Left lung (tissue), 14 donors: ENCODE measurements at places on chromosomes 4 and X.

GRCh38 chrX:41381685-41382084 is 47.7 kb downstream of the DDX3X start:
- H3K27me3 ChIP-seq = no peaks in the 10 kb centered on the region
- no peak overlapping the region for H3K27ac ChIP-seq

DNA sequence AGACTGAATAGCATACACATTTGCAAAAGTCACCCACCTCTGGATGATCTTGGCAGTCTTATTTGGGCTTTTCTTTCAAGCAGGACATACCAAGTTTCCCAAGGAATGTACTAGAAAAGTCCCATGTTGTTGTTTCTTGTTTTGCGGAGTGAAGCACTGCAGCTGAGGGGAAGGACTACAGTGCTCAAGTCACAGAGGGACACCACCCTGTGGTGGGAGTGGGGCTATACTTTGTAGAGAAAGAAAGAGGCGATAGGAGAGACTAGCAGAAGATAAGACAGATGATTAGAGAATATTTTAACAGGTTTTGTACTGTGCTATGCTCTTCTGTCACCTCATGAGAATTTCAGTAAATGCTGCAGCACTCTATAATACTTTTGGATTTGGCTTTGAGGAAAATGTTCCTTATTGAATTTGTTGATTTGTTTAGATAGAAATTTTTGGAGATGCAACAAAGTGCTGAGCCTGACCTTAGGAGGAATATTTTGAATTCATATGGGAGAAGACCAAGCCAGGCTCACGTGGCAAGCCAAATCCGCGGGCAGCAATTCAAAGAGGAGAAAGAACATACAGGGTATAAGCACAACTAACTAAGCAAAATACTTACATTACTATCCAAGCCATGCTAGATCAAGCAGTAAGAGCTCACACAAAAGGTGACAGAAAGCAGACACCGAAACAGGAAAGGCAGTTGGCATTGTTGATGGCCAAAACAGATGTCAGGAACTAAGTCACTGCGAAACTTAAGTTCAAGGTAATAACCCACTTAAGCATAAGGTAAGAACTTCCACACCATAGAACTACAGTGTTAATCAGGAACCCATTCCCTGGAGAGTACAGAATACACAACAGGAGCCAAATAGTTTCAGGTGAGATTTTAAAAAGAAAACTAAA is 280.3 kb upstream of the INTU start:
- H3K4me1 ChIP-seq = no peaks in the 10 kb centered on the region
- H3K36me3 ChIP-seq = no peaks in the 10 kb centered on the region
- H3K4me3 ChIP-seq = no peak overlapping the region
- H3K27me3 ChIP-seq = no peaks in the 10 kb centered on the region
- DNase-seq = no peak

- H3K36me3 ChIP-seq = no peaks in the 10 kb centered on the region
- H3K27me3 ChIP-seq = no peaks in the 10 kb centered on the region
- no peak overlapping the region for H3K27ac ChIP-seq
- no peak for DNase-seq
Measured at GRCh38 chr4:53189011-53189410, 176.8 kb downstream of the SCFD2 start.

DNA sequence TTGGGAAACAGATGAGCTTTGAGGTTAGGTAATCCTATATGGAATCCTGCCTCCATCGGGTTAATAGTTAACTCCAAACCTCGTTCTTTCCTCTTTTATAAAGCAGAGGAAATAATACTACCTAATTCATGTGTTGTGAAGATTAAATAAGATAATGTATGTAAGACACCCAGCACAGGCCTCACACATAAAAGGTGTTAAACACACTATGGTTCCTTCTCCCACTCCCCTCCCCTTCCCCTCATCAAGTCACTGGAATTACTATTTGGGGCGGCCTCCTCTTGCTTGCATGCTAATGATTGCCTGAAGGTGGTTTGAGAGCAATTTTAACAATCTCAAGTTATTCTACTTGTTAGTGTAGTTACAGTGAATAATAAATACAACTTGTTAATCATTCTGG is 404.4 kb upstream of the RASGEF1B start:
- no peak overlapping the region for H3K27ac ChIP-seq
- H3K4me1 ChIP-seq = no peaks in the 10 kb centered on the region
- no peaks in the 10 kb centered on the region for H3K36me3 ChIP-seq
- no peak for DNase-seq
- no peaks in the 10 kb centered on the region for H3K27me3 ChIP-seq

DNA sequence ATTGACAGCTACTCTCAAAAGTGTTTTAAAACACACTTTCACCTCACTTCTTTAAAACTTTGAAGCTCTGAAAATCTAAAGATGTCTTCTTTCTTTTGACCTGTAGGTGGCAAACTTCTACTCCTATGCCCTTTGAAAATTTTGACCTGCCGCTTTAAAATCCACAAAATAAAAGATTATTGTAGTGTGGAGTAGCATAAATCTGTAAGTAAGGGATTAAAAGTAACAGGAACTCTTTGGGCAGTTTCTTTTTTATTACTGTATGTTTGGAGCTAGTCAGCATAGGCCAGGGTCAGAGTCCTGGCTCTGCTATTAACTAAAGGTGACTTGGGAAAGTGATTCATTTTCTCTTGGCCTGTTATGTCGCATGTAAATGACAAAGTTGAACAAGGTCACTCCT is 25.5 kb downstream of the BBS12 start:
- DNase-seq = no peak
- no peak overlapping the region for H3K27ac ChIP-seq
- H3K4me3 ChIP-seq = no peak overlapping the region
- H3K4me1 ChIP-seq = no peaks in the 10 kb centered on the region

GRCh38 chr4:24042094-24042493 is 152.2 kb upstream of the PPARGC1A start:
- DNase-seq = no peak
- H3K4me1 ChIP-seq = no peaks in the 10 kb centered on the region
- H3K27ac ChIP-seq = no peak overlapping the region
- no peaks in the 10 kb centered on the region for H3K27me3 ChIP-seq
- no peaks in the 10 kb centered on the region for H3K36me3 ChIP-seq
- no peak overlapping the region for H3K4me3 ChIP-seq

DNA sequence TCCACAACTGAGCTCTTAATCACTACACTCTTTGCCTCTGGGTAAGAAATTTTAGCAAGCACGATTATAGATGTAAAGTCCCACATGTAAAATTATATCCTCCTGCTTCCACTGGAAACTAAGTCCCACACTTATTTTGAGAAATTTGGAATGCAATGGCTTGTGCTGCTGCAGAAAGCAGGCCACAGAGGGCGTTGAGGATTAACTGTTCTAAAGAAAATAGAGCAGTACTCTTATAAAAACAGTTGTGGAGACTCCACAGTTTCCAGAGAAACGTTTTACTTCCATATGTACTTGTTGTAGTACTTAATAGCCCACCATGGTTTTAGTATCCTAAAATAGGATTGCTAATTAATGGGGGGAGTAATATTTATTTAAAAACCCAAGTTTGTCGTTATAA is 1.7 kb upstream of the CENPC start:
- H3K4me3 ChIP-seq = no peak overlapping the region
- H3K27me3 ChIP-seq = no peaks in the 10 kb centered on the region
- H3K4me1 ChIP-seq = peaks cover 7% of the 10 kb centered on the region
- no peak overlapping the region for H3K27ac ChIP-seq

DNA sequence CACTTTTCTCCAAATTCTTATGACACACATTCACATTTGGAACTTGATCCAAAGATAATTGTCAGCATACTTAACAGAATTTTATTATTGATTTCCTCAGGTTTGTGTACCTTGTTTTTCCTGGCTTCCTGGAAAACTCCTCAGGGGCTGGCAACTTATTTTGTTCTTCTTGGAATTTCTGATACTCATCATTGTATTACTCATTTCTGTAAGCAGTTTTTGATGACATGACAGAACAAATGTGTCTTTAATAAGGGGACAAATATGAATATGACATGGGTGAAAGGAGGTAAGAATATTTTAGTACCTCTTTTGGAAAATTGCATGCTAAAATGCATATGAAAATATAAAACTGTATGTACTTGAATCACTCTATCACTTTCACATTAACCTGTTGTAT is 237.8 kb downstream of the ADGRL3 start:
- H3K36me3 ChIP-seq = no peaks in the 10 kb centered on the region
- DNase-seq = no peak
- H3K4me1 ChIP-seq = no peaks in the 10 kb centered on the region
- H3K4me3 ChIP-seq = no peak overlapping the region
- H3K27me3 ChIP-seq = no peaks in the 10 kb centered on the region
- H3K27ac ChIP-seq = no peak overlapping the region

DNA sequence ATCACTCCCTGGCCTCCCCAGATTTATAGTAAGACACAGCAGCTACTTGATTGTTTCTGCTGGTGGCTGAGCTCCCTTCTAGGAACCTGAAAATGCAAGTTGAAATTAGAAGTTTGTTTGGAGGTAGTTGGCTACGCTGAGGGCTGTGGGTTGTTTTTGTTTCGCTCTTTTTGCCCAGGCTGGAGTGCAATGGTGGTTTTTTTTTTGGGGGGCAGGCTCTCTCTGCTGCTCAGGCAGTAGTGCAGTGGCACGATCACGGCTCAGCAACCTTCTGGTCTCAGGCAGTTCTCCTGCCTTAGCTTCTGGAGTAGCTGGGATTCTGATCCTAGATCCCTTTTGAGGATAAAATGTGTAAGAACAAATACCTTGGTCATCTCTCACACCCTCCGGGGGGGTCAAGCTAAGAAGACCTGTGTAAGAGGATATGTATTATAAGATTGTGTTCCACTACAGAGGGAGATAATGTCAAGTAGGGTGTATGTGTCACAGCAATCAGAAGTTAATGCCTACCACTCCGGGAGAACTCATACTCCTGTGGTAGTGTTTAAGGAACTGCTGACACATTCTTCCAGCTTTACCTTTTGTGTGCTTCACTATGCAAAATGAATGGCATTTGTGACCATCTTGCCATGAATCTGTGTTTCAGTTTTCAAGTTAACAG is 9.7 kb downstream of the JADE1 start:
- no peak overlapping the region for H3K4me3 ChIP-seq
- H3K4me1 ChIP-seq = peaks cover 6% of the 10 kb centered on the region
- H3K36me3 ChIP-seq = no peaks in the 10 kb centered on the region
- H3K27ac ChIP-seq = no peak overlapping the region

DNA sequence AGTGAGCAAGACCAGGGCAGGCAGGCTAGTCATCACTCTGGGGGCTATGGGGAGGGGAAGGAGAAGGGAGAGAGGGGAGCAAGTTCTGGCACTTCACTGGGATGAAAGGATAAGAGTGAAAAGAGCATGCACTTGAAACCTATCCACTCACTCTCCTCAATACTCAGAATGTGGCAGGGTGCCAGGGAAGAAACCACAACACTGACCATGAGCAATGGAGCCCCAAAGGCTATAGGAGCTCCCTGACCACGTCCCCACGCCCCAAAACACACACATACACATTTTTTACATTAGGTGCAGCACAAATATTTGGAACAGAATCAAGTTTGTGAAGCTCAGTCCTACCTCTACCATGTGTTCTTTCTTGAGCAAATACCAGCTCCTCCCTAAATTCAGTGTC is 132.2 kb downstream of the IDS start:
- no peak overlapping the region for H3K27ac ChIP-seq
- H3K4me3 ChIP-seq = no peak overlapping the region
- DNase-seq = no peak
- H3K4me1 ChIP-seq = no peaks in the 10 kb centered on the region
- H3K36me3 ChIP-seq = no peaks in the 10 kb centered on the region
- no peaks in the 10 kb centered on the region for H3K27me3 ChIP-seq

DNA sequence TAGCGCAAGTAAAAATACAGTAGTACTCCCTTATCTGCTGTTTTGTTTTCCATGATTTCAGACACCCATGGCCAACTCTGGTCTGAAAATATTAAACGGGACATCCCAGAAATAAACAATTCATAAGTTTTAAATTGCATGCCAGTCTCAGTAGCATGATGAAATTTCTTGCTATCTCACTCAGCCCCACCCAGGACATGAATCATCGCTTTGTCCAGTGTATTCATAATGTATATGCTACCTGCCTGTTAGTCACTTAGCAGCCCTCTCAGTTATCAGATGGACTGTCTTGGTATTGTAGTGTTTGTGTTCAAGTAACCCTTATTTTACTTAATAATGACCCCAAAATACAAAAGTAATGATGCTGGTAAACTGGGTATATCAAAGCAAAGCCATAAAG is 158.2 kb upstream of the DDIT4L start:
- H3K36me3 ChIP-seq = no peaks in the 10 kb centered on the region
- H3K27me3 ChIP-seq = no peaks in the 10 kb centered on the region
- H3K4me1 ChIP-seq = no peaks in the 10 kb centered on the region
- no peak overlapping the region for H3K27ac ChIP-seq

GRCh38 chr4:8393593-8394038 is 46.9 kb downstream of the ACOX3 start:
- peaks cover 5% of the 10 kb centered on the region for H3K4me1 ChIP-seq
- no peaks in the 10 kb centered on the region for H3K27me3 ChIP-seq
- H3K27ac ChIP-seq = peak overlapping the region; percentile 60
- H3K36me3 ChIP-seq = peaks cover 81% of the 10 kb centered on the region
- H3K4me3 ChIP-seq = no peak overlapping the region
- no peak for DNase-seq
